ENCODE measurements at places on chromosomes 4 and X. TPM values are rescaled to one million over a fixed set of nuclear protein-coding genes. Genes with fewer than 3 reads are reported as not detected.

DNA sequence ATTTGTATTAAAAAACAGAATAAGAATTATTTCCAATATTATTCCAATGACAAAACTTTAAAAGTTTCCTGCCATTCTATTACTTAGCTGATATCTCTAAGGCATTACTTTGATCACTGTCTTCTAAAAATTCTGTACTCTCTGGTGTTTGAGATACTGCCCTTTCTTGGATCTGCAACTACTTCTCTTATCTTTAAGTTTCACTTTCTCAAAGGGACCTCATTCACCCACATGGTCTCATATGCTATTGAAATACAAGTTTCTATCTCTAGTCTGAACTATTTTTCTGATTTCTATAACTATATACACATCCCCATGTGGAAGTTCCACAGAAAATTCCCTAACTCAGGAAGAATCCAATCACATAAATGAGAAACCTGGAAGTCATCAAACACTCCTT lies 22.2 kb downstream of the TMPRSS11E start:
- no peak for DNase-seq

DNA sequence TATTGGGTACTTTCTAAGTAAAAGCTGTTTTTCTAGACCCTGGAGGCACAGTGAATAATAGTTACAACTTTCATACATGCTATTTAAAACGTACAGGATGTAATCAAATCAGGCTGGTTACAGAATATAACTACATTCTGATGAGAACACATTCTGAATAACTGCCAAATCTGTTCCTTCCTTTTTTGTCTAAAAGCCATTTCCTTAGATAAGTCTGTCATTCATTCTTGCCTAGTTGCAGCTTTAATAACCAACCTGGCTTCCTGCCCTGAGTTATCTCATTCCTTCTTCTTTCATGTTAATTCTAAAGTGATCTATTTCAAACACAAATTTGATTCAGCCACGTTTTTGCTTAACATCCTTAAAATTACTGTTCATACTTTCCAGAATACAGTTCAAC lies 189.7 kb upstream of the ITM2A start:
- DNase-seq = no peak

DNA sequence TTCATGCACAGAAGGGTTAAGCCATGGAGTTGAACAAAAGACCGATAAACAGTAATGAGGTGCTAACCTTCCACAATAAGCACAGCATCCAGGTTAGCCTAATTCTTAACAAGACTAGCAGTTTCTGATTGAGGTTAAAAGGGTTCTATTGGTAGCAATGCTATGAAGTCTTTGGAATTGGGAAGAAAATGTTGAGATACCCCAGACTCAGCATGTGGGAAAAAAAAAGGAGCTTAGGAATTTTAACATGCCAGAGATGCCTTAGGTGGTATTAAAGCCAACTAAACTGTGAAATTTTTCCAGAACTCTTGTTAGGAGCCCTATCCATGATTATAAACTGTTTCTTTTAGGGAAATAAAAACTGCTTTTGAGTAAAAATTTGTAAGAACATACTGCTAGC lies 391.7 kb downstream of the GABRG1 start:
- DNase-seq = no peak

DNA sequence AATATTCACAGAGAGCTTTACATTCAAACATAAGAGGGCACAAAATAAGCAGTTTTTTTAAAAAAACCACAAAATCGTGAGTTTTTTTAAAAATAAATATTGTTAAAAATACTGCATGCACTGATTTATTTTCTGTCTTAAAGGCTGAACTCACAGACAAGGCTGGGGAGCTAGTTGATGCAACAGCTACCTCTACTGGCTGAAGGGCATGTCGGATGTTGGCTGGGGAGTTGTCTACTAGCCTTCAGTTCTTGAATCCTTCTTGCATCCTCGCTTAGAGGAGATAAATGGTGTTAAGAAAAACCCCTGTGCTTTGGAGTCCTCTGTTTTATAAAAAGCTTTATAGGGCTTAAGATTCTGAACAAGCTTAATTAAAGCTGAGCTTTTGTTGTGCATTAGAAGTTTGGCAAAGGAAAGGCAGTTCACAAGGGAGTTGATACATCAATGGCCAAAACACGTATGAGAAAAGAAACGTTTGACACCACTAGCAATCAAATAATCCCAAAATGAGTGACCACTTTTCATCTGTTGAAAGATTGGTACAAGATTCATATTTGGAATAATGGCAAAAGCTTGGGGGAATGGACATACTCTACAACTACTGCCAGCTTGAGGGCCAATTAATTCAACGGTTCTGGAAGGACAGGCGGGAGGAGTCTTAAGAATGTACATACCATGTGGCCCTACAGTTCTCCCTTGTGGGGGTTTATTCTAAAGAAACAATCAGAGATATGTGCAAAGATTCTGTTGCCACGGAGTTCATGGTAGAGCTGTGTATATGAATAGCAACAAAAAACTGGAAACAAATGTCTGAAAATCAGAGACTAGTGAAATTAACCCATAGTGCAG lies 94.7 kb downstream of the SEL1L3 start:
- DNase-seq = peak; percentile 66

GRCh38 chr4:1283711-1284110 lies 6.0 kb upstream of the MAEA start:
- no peak for DNase-seq

DNA sequence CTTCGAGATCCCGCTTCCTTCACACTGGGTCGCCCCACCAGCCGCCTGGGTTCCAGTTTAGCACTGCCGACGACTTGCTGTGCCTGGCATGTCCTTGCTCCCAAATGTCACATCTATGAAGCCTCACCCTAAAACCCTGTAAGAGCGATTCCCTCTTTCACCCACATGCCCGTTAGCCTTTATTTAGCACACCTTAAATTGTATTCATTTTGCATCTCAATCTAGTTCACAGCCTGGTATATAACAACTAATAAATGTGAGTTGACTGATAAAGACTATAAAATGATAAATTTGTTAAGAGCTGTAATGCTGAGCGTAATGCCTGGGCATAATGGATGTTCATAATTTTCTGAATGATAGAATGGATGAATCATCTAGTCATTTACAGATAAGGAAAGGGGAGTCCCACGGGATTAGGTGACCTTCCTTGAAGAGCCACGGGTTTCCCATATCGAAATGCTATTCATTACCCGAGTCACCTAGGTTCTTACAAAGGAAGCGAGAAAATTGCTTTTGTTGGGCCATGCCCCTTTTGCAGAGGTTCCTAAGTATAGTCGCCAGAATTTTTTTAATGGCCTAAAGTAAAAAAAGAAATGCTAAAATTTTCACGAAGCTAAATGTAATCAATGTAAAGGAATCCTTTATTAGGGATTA lies 1.1 kb upstream of the AP1S2 start:
- no peak for DNase-seq

The BRS3 gene
- total RNA-seq = not detected

- DNase-seq = no peak
These were observed 64.8 kb upstream of the CXXC4 start for GRCh38 chr4:104559502-104559901.

- DNase-seq = peak; percentile 3
These were observed 63.9 kb upstream of the NLGN4X start for GRCh38 chrX:6292599-6292998.

DNA sequence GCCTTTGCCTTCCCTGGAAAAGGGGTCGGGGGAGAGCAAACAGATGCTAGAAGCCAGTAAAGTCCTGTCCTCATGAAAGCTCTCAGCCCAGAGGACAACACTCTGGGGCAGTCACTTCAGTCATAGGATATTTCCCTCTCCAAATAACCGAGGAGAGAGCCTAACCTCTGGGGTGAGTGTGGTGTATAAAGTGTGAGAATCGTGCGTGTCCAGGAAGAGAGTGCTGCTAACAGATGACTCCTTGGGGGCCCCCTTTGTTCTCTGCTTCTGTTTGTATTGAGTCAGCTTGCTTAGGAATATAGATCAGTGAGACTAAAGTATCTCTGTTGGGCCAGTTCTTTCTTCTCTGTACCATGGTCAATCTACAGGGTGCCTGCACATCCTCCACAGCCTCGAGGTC lies 247.2 kb downstream of the PALLD start:
- DNase-seq = no peak

The SULT1B1 gene
- 0.28 TPM for total RNA-seq

DNA sequence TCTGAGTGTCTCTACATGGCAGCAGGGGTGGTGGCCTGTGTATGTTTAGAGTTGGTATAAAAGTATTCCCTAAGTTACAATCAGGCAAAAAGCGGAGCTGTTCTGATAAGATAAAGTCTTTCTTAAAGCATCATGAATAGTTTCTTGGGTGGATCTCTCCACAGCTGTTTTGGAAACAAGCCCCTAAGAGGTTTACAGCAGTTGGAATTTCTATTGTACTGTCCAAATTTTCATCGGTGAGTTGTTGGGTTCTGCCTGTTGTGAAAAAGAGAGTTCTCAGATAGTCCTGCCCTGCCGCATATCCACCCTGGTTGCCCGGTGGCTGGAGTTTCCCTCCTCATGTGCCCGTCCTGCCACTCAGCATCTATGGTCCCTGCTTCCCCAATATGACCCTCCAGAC lies 50.1 kb downstream of the C4orf51 start:
- DNase-seq = no peak

DNA sequence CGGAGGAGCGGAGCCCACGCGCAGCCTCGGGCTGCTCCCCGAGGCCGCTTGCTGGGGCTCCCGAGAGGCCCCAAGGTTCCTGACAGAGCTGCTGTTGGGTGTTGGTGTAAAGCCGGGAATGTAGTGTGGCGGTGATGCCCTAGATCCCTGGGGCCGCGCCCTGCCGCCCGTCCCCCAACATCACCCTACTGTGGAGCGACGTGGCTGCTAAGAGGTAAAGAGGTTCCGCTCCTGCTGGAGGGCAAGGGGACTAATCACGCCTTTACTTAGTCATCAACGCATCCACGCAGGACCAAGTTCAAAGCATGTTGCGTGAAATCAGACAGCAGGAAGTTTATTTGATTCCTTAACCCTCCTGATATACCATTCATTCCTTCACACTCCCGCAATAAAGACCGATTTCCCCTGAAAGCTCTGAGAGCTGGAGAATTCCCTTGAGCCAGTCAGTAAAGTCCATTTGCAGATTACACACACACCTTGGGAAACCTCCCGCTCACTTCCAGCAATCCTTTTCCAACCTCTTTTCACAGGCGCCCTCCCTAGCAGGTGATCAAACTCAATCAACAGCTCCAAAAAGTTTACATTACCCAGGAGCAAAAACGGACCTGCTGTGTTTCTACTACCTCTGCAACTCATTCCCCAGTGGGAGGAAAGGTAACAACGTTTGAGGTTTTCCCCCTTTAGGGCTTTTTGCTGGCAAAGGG lies 579 bp upstream of the GABRA2 start:
- DNase-seq = no peak

GRCh38 chr4:186724864-186725468 lies 1.3 kb upstream of the FAT1 start:
- DNase-seq = peak; percentile 14

DNA sequence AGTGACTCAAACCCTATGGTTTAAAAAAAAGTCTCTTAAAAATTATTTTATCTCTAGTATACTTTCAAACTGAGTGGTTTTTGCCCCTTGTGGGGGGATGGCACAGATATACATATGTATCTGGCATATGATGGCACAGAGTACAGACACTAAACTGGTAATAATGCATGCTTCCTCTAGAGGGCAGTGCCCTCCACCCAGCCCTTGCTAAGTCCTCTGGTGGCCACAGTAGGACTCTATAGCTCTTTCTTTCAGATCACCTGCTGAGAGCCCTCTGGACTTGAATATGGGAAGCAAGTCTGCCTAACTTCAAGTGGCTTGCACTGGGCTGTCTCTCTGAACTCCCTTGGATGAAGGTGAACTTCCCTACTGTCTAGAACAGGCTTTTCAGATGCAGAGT lies 66.3 kb downstream of the TSPAN7 start:
- DNase-seq = peak; percentile 54

The PNMA5 gene
- total RNA-seq = not detected

The CLCN3 gene
- 24.9 TPM for total RNA-seq

- DNase-seq = no peak
These were observed 92.2 kb downstream of the MID1IP1 start for GRCh38 chrX:38893441-38893840.

The FRAS1 gene
- 32.8 TPM for total RNA-seq

The F9 gene
- not detected for total RNA-seq

The NXF2B gene
- total RNA-seq = not detected

The EPGN gene
- total RNA-seq = not detected

DNA sequence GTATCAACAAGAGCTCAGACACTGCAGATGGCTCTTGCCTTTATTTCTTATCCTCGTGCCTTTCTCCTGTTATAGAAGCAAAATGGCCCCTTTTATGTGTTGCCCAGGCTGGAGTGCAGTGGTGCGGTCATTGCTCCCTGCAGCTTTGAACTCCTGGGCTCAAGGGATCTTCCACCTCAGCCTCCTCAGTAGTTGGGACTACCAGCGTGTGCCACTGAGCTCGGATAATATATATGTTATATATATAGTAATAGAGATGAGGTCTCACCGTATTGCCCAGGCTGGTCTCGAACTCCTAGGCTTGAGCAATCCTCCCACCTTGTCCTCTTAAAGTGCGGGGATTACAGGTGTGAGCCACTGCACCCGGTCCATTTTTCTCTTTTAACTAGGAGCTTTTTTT lies 79.7 kb downstream of the TMEM131L start:
- peak; percentile 39 for DNase-seq

GRCh38 chrX:74535086-74535407 lies 79.4 kb downstream of the RLIM start:
- DNase-seq = peak; percentile 67

- no peak for DNase-seq
These were observed 227.1 kb downstream of the ADGRL3 start for GRCh38 chr4:61427099-61427817.

GRCh38 chr4:108533245-108533844 lies 87.0 kb upstream of the RPL34 start:
- DNase-seq = peak; percentile 95

The ACTRT1 gene
- not detected for total RNA-seq

The JAKMIP1 gene
- not detected for total RNA-seq

DNA sequence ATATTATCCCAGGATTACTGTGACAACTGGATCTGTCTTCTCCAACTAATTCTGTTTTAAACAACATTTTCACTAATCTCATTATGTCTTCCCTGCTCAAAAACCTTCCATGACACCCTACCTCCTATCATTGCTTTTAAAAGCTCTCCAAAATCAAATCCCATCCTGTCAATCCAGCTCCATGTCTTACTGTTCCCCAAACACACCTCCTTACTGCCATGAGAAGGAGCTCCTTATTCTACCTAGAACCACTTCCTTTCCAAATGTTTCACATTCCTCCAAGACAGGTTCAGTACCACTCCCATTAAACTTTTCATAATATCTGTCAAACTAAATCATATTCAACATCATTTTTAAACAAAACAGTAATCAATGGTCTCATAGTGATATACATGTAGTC lies 66.9 kb upstream of the WDR17 start:
- DNase-seq = no peak

The FRMPD3 gene
- not detected for total RNA-seq

All from SJCRH30 (cell line).